Hematopoietic multipotent progenitor cell treated with erythropoietin and hydrocortisone succinate and interleukin-3 and kit ligand, for 15 days (in vitro differentiated cells): ENCODE measurements at places on chromosomes 11 and 22.
A peak's percentile ranks its signal among the peaks of the same experiment; 100 is the strongest.

DNA sequence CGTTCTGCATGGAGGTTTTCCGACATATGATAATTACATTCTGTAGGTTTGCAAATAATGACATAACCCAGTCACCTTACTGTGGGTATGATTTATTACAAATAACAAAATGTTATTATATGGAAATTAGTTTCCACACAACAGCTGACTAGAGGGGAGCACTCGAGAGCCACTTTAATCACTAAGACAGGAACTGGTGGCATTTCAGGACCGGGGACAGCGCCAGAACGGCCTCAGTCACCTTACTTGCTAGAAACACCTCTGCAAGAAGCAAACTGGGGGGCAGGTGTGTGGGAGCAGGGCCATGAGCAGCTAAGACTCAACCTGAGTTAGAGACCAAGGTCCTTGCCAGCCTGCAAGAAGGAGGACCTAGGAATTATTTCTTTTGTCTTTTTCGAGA, 199.9 kb downstream of the DSCAML1 start:
- DNase-seq = no peak

DNA sequence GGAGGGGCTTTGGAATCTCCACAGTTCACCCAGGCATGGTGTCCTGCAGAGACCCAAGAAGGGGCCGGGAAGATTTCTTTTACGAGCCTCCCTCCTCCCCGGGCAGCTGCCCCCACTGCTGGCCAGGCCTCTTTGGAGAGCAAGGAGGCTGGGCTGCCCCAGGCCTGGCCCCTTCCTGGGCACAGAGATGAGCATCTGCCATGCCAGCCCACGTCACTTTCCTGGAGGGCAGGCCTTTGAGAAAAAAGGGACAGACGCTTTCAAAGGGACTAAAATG, 60.5 kb upstream of the FGF3 start:
- DNase-seq = no peak

- no peak for DNase-seq
Measured at GRCh38 chr11:27440090-27440489, 32.5 kb downstream of the LGR4 start.

DNA sequence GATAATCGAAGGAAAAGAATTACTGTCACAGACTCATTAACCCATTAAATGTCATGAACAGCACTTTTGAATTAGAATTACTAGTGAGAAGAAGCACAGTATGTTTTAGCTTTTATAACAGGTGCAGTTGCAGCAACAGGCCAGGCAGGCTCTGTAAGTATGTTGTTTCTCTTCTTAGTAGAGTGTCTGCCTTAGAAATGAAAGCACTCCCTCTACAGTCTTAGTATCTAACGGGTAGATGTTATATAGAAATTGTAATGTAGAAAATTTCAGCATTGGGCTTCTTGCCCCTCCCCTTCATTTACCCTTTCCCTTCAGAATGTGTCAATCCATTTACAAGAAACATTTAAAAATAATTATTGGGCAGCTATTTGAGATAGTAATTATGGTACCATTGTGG, 87.4 kb downstream of the HIPK3 start:
- no peak for DNase-seq

- DNase-seq = no peak
Measured at GRCh38 chr11:108340973-108341372, 118.1 kb downstream of the ATM start.

DNA sequence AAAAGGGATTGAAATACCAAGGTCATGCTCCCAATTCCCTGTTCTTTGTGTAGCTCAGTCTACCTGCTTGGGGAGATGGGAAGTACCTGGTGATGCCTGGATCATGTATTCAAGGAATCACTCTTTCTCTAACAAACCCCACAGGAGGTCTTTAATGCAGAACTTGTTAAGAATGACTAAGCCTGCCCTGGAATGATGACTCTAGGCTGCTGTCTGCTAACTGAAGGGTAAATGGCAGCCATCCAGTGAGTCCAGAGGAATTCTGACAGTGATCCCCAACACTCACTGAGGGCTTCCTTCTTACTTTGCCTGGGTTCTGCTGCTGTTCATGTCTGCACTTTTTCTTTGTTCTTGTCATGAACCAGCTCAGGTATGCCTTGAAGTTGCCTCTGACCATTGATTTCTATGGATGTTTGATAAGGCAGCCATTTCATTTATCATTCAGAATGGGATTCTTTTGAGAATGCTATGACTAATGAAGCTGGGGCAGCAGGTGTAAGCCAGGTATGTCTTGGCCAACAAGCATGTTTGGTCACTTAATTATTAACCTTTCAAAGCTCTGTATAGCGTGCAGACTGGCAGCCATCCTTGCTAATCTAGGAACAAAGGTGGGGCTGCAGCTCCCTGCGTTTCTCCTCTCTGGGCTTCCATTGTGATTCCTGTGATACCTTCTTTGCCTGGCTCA, 11.4 kb downstream of the PRSS23 start:
- DNase-seq = no peak

DNA sequence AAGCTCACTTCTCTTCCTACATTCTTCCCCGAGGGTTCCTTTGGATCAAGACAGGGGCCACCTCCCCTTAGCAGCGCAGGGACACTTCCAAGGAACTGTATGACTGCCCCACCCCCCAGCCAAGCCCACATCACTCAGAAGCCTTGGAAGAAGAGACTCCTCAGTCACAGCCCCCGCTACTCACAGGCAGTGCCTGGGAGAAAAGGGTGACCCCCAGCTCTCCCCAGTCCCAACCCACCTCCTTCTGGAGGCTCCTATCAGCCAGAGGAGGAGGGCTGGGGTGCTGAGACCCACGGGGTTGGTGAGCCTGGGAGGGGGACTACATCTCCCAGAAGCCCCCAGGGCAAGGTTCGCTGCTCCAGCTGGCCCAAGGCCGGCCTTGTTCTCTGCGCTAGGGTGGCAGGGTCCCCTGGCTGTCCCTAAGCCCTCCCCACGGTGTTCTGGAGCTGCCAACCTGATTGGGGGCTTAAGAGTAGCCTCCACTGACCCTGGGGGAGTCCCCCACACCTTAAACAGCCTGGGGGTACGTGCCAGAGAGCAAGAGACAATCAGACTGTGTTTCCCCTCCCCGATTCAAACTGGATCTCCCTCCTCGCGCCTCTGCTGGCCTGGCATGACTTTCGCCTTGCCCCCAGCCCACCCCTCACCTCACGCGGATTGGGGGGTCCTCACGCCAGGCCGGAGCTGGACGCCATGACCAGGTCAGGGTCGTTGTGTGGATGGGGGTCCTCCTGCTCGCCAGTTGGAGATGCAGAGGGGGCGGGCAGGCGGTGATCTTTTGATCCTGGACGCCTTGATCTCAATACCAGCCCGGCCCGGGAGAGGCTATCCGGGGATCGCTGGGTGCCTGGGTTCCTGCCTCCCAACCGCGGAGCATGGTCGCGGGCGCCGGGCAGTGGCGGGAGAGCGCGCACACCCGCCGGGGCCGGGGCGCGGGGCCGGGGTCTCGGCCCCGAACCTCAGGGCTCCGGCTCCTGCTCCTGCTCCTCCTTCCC, 838 bp downstream of the BCL9L start:
- DNase-seq = no peak

DNA sequence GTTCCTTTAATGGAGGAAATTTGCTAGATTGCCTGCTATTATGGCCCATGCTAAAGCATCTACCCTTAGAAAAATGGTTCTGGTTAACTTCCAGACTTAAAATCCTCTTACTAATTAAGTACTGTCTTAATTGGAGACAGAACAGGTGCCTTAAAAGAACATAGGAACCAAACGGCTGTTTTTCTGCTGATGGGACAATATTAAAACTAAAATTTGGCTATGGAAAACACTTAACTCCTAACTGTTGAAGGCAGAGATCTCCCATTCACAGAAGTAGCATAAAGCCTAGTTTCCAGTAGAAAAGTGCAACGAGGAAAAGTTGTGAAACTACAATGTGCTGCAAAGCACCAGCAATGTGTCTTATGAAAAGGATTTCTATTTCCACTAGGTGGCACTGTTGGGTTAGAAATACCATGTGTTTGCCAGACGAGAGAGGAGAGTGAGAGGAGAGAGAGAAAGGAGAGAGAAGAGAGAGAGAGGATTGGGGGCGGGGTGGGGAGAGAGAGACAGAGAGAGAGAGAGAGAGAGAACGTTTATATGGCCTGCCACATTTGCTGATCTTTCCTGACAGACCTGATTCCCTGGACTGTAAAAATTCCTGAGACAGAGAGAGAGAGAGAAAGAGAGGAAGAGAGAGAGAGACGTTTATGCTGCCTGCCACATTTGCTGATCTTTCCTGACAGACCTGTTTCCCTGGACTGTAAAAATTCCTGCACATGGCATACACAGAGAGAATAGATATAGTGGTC, 51.5 kb downstream of the FAM181B start:
- DNase-seq = peak; percentile 59

DNA sequence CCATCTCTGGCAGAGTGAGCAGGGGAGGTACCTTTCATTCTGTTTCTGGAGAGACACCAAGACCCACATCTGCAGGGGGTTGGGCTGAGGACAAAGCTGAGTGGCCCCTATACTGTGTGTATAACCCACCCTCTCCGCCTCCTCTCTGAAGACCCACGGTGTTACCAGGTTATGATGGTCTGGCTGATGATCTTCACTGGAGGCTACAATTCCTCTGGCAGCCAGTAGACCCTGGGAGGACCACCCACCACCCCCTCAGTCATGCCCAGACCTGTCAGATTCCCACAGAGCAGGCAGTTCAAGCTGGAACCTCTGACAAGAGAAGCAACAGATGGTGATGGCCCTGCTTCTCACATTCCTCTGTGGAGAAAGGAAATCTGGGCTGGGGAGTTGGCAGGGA, 11.4 kb upstream of the KCNJ1 start:
- DNase-seq = no peak

GRCh38 chr11:19792510-19792909, 79.9 kb downstream of the NAV2 start:
- DNase-seq = no peak

- DNase-seq = no peak
Measured at GRCh38 chr11:10314199-10315072, 9.6 kb downstream of the ADM start.

DNA sequence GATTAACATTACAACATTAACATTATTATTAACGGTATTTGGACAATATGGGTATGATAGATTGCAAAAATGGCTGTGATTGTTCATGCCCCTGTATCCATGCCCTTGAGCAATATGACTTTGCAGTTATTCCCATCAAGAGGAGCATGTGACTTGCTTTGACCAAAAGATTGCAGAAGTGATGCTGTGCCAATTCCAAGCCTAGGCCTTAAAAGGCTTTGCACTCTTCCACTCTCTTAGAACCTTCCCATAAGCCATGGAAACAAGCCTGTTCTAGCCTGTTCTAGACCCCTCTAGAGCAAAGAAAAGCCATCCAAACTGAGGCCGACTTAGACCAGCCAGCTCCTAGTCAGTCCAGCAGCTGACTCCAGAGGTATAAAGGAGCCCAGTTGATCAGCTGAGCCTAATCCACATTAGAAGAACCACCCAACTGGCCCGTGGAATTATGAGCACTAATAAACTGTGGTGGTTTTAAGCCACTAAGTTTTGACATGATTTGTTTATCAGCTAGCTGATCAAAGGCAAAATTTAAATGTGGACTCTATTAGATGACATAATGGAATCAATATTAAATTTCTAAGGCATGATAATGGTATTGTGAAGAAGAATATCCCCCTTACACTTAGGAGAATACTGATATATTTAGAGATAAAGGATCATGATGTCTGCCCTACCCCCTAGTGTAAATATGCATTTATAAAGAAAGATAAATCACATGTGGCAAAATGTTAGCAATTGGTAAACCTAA, 28.6 kb downstream of the RAB30 start:
- DNase-seq = no peak

- no peak for DNase-seq
Measured at GRCh38 chr11:14119357-14119756, 156.8 kb downstream of the SPON1 start.

GRCh38 chr22:32535531-32536190, 61.0 kb downstream of the FBXO7 start:
- DNase-seq = no peak

- no peak for DNase-seq
Measured at GRCh38 chr11:64008914-64009633, 22.8 kb downstream of the OTUB1 start.

GRCh38 chr11:45470151-45470793, 184.1 kb upstream of the SYT13 start:
- no peak for DNase-seq

- DNase-seq = no peak
Measured at GRCh38 chr22:50471197-50471847, 3.5 kb downstream of the SBF1 start.

GRCh38 chr11:61787928-61788491, 4.4 kb downstream of the TMEM258 start:
- DNase-seq = peak; percentile 60

- DNase-seq = no peak
Measured at GRCh38 chr11:125463590-125464269, 32.3 kb downstream of the FEZ1 start.

DNA sequence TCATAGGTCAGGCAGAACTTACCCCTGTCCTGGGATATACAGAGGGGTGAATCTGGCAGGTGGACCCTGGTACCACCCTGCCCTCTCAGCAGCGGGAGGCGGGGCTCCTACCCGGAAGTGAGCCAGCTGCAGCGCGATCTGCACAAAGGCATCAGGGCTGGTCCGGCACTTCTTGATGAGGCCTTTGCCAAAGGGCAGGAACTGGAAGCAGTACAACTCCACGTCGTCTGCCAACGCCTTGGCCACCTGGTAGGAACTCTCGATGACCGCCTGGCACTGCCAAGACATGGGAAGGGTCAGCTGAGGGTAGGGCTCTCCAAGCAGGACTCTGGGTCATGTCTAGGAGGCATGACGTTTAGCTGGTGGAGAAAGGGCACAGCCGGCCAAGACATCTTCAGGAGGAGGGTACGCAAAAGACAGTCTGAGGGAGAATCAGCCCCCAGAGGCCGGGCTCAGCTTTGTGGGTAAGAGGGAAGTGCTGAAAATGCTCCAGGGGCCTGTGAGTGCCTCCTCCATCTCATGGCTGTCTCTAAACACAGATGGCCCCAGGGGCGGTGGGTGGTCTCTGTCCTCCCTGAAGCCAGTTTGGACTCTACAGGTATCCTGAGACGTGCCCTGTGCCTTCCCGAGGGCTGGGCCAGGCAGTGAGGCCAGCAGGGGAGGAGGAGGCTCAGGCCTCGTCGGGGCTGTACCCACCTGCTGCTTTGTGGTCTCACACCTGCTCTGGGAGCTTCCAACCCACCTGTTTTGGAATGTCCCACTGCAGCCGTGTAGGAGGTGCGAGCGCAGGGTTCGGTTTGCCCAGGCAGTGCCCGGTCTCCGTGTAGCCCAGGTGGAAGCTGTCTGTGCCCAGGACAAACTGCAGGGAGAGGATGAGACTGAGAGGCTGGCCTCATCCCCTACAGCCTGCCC, 6.7 kb downstream of the CPT1B start:
- DNase-seq = no peak

DNA sequence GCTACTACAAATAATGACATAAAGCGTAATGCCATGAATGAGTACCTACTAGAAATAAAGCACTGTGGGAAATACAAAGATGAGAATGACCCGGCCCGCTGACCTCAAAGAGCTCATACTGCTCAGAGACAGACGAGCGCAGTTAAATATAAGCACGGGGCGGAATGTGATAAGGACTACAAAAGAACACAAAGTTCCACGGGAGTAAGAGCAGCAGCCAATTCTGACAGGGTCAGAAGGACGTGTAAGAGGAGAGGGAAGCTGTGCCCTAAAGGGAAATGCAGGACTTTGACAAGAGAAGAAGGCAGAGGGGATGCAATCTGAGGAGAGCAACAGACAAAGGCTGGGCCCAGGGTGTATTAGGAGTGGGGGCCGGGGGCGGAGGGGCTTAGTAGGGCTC, 314.6 kb downstream of the LARGE1 start:
- no peak for DNase-seq
